Endothelial cell (in vitro differentiated cells): ENCODE measurements at places on chromosomes 12 and 14.

GRCh38 chr14:73924337-73924736 is 25.6 kb downstream of the FAM161B start:
- DNase-seq = no peak

- no peak for DNase-seq
These were observed 23.9 kb upstream of the C12orf42 start for GRCh38 chr12:103519632-103520031.

DNA sequence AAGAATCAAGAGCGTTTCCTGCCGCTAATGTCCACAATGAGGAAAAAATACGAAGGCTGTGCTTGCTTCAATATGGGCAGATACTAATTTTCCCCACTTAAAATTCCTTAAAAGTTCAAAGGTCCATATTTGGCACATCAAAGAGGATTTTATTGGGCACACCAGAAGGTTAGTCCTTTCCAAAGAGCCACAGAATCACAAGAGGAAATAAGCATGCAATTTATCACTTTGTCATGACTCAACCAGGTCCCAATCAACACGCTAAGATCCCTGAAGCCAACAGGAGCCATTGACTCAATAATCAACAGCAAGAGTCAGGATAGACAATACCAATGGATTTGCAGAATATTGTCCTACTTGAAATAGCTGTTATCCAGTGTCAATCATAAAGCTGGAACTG is 80.6 kb downstream of the MAP1LC3B2 start:
- DNase-seq = no peak

DNA sequence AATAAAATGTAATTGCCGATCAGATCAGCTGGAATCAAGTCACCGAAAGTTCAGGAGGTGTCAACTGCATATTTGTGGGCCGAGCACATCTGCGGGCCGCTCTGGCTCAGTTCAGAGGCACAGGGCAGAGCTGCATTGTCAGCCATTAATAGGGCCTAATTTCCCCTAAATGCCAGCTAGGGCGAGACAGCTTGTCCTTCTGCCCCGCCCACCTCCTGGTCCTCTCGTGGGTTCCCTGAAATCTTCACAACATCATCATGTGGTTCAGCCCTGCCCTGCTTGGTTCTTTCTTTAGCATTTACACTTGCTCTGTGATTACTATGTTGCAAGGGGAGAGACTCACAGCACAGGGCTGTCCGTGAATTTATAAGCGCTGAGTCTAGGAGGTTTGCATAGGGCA is 148.9 kb downstream of the CHST11 start:
- DNase-seq = no peak
